ENCODE measurements at places on chromosomes 13 and 19.

- DNase-seq, result no peak
Observed at GRCh38 chr13:20363603-20364002, 131.5 kb upstream of the GJB6 start.

DNA sequence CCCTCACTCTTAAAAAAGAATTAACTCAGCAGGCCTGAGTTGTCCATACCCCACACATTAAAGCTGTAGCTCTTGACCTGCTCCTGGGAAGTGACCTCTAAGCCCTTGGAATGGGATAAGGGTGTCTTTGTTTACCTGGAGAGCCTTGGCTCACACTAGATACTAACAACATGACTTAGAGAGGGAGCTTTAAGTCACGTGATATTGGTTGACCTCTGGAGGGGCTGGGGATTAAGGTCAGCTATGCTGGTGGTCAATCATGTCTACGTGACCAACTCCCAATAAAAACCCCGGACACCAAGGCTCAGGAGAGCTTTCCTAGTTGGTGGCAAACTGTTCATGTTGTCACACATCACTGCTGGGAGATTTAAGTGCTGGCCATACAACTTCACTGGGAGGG is 2.9 kb downstream of the NWD1 start:
- DNase-seq, result no peak

GRCh38 chr19:49875857-49876421 is 1.2 kb downstream of the AKT1S1 start:
- DNase-seq, result peak; percentile 89

GRCh38 chr19:51091126-51091525 is 8.4 kb upstream of the KLK14 start:
- no peak for DNase-seq

- peak; percentile 95 for DNase-seq
Observed at GRCh38 chr13:114132419-114133121, at the start of gene RASA3. Gene RASA3 (minus strand): TSS chr13:114132623. CDS start chr13:114132489, 134 bp downstream.

- peak; percentile 74 for DNase-seq
Observed at GRCh38 chr19:35869327-35870123, 1.2 kb downstream of the APLP1 start.

- DNase-seq, result no peak
Observed at GRCh38 chr13:35630551-35631275, 154.2 kb upstream of the MAB21L1 start.

GRCh38 chr19:3669947-3670795 is 30.1 kb downstream of the PIP5K1C start:
- peak; percentile 70 for DNase-seq

DNA sequence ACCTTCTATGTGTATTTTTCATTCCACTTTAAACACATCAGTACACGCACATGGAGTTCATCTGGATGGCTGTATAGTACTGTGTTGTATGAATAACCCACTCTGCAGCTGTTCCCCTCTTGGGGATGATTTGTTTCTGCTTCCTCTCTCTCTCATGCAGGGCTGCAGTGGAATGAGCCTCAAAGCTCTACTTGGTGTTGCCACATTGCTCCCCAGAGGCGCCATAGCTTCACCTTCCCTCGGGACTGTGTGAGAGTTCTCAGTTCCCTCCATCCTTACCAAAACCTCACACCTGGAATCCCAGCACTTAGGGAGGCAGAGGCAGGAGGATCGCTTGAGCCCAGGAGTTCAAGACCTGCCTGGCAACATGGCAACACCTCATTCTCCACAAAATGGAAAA is 28.4 kb upstream of the GPR183 start:
- DNase-seq, result no peak

DNA sequence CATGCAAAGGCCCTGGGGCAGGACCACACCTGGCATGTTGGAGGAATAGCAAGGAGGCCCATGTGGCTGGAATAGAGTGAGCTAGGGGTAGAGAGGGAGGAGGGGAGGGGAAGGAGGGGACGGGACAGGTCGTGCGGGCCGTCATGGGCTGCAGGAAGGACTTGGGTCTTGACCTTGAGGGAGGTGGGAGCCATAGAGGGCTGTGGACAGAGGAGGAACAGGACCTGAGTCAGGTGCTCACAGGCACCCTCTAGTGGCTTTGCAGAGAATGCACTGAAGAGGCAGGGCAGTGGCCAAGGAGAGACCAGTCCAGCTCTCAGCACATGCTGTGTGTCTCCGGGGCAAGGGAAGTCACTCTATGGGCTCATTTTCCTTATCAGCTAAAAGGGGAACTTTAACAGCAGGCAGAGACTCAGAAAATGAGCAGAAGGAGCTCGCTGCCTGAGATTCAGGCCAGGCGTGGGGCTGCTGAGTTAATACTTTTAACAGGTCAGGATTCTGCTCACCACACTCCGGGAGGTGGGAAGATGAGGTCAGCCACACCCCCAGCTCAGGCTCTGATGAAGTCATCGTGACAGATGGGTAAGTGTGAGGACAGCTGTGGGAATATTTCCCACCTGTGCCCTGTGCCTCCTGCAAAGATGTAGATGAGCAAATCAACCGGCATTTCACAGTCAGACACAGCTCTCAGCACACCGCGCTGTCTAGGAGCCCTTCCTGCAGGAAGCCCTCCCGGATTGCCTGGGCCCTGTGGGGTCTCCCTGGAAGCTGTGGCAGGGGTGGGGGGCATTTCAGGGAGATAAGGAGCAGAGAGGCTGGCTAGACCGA is 6.0 kb upstream of the TNFAIP8L1 start:
- DNase-seq, result no peak

DNA sequence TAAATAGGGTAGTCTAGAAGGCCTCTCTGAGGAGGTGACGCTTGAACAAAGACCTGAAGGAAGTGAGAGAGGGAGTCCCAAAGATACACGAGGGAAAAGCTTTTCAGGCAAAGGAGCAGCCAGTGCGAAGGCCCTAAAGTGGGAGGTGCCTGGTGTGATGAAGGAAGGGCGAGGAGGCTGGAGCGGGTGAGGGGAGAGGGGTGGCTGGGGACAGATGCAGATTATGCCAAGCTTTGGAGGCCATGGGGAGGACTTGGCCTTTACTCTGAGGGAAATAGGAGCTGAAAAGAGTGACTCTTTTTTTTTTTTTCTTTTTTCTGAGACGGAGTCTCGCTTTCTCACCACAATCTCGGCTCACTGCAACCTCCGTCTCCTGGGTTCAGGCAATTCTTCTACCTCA is 2.9 kb downstream of the CLPTM1 start:
- no peak for DNase-seq

DNA sequence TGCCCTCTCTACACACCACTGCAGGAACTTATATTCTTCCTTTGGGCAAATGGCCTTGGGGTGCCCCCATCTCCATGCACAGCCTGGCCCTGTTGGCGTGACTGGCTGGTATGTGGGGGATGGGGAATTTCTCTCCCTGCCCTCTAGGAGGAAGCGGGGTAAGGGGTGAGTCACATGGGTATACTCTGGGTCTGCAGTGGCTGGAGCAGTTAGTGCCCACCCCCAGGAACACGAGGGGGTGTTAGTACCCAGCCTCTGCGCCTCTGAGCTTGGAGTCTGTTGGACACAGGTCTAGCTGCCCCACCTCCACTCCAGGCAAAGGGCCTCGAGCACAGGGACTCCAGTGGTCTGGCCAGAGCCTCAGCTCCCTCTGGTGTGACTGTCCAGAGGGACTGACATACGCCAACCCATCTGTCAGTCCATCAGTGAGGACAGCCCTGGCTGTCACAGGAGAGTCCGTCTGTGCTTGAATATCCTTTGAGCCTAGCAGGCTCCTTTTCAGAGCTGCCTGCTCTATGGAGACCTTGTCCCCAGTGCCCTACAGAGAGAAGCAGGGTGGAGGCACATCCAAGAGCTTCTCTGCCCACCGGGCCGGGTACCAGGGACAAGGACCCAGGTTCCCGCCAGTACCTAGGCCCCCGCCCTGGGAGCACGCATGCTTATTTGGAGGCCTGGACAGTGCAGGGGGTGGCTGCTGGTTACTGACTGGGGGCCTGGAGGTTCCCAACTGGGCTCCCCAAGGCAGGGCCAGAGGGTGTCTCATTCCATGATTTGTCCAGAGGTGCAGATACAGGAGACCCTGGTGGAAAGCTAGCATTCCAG is 66.6 kb downstream of the CHST8 start:
- no peak for DNase-seq

DNA sequence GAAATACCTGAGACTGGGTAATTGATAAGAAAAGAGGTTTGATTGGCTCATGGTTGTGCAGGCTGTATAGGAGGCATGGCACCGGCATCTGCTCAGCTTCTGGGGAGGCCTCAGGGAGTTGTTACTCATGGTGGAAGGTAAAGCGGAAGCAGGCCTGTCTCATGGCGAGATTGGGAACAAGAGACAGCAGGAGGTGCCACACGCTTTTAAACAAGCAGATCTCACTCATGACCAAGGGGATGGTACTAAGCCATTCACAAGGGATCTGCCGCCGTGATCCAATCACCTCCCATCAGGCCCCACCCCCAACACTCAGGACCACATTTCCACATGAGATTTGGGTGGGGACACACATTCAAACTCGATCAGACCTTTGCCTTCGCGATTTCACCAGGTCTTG is 86.2 kb downstream of the ANKRD10 start:
- no peak for DNase-seq

DNA sequence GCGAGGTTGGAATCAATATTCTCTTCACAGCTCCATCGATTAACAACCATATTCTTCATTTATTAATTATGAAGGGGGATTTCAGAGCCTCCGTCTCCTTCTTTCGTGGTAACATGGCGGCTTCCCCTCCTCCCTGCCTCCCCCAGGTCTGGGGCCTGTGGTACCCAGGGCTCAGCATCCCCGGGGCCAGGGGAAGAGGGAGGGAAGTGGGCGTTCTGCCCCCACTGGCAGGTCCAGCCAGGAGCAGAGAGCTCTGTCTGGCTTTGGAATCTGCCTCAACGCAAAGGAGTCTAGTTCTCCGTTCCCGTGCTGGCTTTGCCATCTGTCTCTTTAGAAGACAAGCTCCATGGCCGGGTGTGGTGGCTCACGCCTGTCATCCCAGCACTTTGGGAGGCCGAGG is 37.8 kb upstream of the ONECUT3 start:
- no peak for DNase-seq

DNA sequence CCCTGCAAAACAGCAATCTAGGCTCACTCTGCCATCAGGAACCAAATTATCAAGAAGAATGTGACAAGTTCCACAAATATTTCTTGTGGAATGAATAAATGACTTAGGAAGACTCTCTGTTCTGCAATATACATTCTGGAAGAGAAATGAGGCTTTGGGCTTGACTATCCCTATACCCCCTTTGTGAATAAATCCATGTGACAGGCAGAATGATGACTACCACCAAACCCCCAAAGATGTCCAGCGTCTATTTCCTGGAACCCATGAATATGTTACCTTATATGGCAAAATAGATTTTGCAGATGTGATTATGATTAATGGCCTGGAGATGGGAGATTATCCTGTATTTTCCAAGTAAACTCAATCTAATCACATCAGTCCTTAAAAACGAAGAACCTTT is 139.3 kb downstream of the ENOX1 start:
- no peak for DNase-seq

GRCh38 chr13:27001705-27002104 is 169.9 kb downstream of the USP12 start:
- DNase-seq, result no peak

DNA sequence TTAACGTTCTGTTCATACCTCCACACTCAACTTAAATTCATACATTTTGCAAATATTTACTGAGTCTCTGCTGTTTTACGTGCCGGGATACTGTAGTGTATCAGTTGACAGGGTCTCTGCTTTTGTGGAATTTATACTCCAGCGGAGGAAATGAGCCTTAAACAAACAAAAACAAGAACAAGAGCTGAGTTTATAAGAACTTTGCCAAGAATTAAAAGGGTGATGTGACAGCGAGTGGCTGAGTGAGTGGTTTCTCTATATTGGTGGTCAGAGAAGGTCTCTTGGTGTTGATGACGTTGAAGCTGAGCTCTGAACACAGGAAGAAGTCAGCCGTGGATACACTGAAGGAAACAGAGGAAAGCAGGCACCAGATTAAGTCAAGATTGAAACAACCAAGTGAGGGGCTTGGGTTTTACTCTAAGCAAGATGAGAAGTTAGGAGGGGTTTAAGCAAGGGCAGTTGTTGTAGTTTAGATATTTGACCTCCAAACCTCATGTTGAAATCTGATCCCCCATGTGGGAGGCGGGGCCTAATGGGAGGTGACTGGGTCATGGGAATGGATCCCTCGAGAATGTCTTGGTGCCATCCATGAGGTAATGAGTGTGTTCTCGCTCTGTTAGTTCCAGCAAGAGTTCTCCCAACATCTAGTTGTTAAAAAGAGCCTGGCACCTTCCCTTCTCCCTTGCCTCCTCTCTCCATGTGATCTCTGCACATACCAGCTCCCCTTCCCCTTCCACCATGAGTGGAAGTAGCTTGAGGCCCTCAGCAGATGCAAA is 248.3 kb downstream of the DCLK1 start:
- no peak for DNase-seq

GRCh38 chr19:51002542-51003311 is 1.3 kb upstream of the KLK8 start:
- no peak for DNase-seq

DNA sequence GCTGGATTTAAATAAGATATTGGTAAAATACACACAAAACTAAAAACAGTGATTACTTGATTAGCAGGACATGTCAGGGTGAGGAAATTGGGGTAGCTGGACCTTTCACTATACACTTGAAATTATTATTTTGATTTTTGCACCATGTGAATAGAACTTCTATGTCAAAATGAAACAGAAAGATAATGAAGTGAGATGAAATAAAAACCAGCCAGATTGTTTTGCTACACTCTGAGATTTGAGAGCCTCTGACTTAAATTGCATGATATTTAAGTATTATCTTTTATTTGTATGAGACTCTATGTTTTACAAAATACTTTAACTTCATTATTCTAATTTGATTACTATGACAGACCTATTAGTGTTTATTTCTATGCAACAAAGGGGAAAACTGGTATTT is 819.6 kb upstream of the ATXN8OS start:
- no peak for DNase-seq
